ENCODE measurements at places on chromosomes 1 and 21. TPM values are rescaled to one million over a fixed set of nuclear protein-coding genes. Genes with fewer than 3 reads are reported as not detected.

Gene FAM177B
- not detected for total RNA-seq

Gene ANP32E
- 39.3 TPM for total RNA-seq

Gene ALPL
- 0.24 TPM for total RNA-seq

Gene NBPF20
- total RNA-seq: 3.3 TPM

Gene TMCO1
- 152 TPM for total RNA-seq

Gene DCST2
- 0.17 TPM for total RNA-seq

Gene PDPN
- total RNA-seq: not detected

Gene TMIGD3
- total RNA-seq: not detected

Gene MASP2
- total RNA-seq: 0.31 TPM

Gene RAB7B
- 1.6 TPM for total RNA-seq

Gene PDXK
- 210 TPM for total RNA-seq

Gene C1orf167
- not detected for total RNA-seq

Gene CACNA1E
- total RNA-seq: not detected

Gene WDR26
- total RNA-seq: 38.4 TPM

All from A549 treated with GW870086 at 1 μM for 4 hours (cell line).